Effector memory CD4-positive, alpha-beta T cell (primary cell): ENCODE measurements at places on chromosomes 5 and 9.

- peak; percentile 30 for DNase-seq
Observed at GRCh38 chr5:80246995-80247729, 8.7 kb downstream of the SERINC5 start.

GRCh38 chr9:125156551-125156950 is 13.2 kb upstream of the SCAI start:
- no peak for DNase-seq

DNA sequence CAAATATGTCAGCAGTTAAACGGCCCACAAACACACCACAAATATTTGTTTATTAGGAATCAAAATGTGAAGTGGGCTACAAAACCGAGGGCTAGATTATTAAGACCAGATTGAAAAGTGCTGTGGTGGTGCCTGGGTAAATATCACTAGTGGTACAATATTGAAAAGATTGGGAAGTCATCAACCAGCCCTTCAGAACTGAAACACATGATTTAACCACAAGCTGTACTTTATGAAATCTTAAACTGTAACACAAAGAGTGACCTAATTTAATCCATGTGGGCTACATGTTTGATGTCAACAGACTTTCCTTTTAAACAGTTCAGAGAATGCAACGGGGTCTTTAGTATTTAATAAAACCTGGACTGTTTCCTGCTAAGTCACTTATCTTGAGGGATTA is 182.3 kb downstream of the SPATA31D1 start:
- DNase-seq, result no peak

DNA sequence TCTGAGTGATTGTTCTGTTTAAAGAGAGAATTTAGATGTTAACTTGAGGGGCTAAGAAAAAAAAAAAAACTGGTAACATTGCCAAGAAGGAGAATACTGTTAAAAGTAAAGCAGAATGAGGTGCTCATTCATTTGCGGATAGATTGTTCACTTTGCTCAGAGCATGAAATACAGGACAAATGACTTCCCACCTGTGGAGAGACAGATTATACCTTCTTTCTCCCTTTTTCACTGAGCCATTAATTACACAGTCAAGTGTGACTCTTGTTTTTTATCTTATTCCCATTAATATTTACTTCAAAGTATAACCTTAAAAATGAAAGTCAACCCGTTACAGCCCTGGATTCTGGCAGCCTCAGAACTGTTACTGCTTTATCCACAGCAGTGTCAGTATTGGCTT is 264.5 kb downstream of the TAF11L14 start:
- DNase-seq, result no peak

DNA sequence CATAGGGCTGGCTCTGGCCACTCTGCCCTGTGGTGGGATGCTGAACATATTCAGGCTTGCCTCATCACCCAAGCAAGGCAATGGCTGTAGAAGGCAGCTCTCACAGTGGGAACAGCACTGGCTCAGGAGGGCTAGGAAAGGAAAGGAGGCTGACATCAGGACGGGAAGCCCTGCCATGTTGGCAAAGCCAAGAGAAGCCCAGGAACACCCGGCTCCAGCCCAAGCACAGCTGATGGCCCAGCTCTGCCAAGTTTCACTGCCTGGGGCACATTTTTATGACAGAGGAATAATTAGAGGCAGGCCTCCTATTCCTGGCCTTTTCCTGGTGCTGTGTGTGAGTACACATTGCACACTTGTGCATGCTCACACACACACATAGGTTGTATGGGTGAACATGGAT is 163.6 kb upstream of the SMIM23 start:
- no peak for DNase-seq
